ENCODE measurements at places on chromosomes 4 and X.

DNA sequence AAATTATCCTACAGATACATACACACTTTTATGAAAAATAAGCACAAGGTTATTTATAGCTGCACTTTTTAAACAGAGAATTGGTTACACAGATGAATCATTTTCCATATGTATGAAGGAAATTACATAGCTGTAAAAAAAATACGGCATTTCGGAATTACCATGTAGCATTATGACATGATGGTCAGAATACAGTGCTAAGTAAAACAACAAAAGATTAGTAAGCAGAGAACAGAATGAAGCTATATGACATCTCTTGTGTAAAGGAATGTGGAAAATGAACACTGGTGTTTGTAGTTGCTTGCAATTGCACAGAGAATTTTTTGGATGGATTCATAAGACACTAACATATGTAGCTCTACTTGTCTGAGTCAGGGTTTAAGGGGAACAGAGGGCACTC is 1222.0 kb upstream of the PRKX start:
- no peak for DNase-seq

DNA sequence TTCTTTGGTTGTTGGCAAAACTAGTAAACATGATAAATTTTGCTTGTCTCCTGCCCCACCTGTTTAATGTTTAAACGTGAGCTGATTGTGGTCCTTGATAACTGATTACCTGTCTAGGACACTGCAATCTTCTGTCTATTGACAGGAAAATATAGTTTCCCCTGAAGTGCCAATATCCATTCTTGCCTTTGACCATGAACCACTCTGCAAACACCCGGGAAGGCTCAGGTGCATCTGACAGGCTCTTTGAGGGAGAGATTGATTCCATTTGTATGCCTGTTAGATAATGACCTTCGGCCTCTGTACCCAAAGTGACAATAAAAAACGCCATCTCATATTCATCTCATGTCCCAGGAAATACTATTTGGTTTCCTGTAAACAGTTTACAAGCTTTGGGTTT is 453.0 kb downstream of the CENPC start:
- no peak for DNase-seq

- DNase-seq: no peak
Observed at GRCh38 chrX:32597777-32598176, 613.6 kb downstream of the DMD start.

GRCh38 chr4:15793506-15794363 is 15.6 kb downstream of the CD38 start:
- no peak for DNase-seq

DNA sequence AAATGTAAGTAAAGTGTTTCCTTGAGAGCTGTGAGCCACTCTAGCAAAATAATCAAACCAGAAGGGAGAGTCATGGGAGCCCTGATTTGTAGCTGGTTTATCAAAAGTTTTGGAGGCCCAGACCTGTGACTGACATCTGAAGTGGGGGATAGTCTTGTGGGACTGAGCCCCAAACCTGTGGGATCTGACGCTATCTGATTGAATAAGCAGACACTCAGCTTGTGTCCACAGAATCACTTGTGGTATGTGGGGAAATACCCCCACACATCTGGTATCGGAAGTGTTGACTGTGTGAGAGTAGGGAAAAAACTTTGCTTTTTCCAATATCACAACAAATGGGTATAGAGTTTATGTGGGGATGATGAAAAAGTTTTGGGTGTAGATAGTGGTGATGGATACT is 35.4 kb downstream of the FUNDC1 start:
- no peak for DNase-seq

DNA sequence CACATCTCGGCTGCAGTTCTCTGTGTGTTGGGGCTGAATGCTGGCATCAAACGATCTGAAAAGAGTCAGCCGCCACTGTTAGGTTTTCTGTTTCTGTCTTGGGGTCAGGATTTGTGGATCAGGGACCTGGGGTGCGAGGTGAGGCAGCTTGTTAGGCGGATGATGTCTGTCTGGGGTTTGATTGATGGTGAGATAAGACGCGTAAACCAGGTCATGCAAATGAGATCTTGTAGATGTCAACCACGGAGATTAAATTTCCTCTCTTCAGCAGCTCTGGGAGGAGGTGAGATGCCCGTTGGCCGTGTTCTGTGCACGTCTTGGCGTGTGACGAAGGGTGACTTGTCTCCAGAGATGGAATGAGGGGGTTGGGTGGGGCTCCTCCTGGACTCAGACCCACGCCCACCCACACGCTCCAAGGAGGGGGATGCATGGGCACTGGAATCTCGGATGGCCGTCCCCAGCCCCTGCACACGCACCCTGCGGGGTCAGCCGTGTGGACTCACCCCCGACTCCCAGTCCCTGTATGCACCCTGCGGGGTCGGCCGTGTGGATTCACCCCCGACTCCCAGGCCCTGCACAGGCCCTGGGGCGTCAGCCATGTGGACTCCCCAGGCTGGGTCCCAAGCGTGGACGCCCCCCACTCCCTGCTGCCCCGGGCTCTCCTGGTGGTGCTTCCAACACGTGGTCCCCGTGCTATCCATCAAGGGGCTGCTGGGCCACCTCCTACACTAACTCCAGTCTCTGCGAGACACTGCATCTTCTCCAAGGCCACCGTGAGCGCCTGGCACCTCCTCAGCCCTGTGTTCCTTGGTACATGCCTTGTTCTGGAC is 16.0 kb upstream of the UVSSA start:
- DNase-seq: no peak
